ENCODE measurements at places on chromosomes 3 and 15. TPM values are rescaled to one million over a fixed set of nuclear protein-coding genes. Genes with fewer than 3 reads are reported as not detected.

The SCAANT1 gene
- polyA plus RNA-seq = not detected

The SERINC4 gene
- polyA plus RNA-seq = 0.04 TPM

DNA sequence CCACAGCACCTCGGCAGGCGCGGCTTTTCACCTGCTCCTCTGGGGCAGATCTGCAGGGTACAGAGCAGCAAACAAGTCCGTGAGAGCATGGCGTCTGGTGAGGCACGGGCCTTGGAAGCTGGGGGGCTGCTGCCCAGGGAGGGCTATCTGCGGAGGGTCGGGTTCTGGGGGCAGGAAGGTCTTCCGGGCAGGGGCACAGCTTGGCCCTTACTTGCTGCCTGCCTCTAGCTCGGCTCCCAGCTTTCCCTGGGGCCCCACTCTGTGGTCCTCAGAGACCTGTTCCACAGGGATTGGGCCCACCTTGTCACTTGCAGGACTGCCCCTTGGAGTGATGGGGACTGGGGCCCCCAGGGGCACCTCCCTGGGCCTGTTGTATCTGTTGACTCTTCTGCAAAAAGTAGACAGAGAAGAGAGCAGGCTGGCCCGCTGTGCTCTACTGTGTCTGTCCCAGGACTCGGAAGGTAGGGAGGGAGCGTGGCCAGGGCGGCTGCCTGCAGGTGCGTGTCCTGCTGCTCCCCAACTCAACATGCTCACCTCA lies 84.1 kb downstream of the TBC1D2B start:
- no peak for DNase-seq

GRCh38 chr3:129035360-129036221 lies 25.0 kb upstream of the GP9 start:
- no peak for DNase-seq

The LIPH gene
- polyA plus RNA-seq = 6.9 TPM

DNA sequence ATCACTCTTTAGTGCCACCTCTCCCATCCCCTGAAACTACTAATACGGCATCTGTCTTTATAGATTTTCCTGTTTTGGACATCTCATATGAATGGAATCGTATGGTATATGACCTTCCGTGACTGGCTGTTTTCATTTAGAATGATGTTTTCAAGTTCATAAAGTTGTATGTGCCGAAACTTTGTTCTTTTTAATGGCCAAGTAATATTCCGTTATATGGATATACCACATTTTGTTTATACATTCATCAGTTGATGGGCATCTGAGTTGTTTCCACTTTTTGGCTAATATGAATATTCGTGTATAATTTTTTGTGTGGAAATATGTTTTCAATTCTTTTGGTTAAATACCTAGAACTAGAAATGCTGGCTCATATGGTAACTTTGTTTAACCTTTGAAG lies 49.5 kb downstream of the PIAS1 start:
- no peak for DNase-seq

GRCh38 chr15:70195587-70196305 lies 98.0 kb upstream of the TLE3 start:
- peak; percentile 20 for DNase-seq

The KCNH8 gene
- polyA plus RNA-seq = not detected

The CCDC39 gene
- not detected for polyA plus RNA-seq

The SELENOS gene
- polyA plus RNA-seq = 97.9 TPM

Data from A549 (cell line).